ENCODE measurements at places on chromosomes 4 and X.
A peak's percentile ranks its signal among the peaks of the same experiment; 100 is the strongest.

DNA sequence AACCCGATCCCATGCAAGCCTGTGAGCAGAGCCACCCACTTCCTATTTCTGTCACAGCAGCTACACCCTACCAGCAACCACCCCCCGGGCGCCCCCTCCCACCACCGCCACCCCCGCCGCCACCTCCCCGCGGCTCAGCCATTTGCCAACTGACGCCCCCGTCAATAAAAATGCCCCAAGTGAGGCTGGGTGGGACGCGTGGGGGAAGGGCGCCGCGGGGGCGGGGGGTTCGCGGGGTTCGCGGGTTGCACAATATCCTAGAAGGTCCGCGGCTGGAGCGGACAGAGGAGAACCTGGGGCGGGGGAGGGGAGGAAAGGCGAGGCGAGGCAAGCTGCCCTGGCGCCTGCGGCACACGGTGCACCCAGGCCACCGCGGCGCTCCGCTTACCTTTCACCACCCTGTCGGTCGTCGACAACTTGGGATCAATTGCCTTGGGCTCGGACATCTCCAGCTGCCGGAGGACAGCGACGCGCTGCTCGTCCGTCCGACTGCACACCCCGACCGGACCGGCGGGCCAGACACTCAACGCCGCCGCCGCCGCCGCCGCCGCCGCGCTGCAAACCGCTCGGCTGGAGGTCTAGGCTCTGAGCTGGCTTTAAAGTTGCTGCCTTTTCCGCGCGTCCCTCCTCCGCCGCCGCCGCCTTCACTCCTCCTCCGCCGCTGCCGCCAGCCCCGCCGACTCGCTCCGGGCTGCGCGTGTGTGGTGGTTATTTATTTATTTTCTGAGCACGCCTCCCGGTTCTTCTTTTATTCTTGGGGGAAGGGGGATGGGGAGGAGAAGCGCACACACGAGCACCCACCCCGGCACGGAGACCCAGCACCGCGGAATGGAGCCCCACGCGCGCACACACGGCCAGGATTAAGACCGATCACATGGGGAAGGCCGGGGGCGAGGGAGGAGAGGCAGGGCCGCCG is 717 bp downstream of the PPP3CA start:
- peak; percentile 74 for DNase-seq

DNA sequence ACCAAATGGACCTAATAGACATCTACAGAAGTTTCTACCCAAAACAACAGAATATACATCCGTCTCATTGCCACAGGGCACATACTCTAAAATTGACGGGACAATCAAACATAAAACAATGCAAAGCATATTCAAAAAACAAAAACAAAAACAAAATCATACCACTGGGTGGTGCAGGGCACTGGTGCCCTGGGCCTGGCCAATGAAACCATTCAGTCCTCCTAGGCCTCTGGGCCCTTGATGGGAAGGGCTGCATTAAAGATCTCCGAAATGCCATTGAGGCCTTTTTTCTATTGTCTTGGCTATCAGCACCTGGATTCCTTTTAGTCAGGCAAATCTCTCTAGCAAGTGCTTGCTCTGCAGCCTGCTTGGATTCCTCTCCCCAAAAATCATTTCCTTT is 213.9 kb upstream of the ZCCHC13 start:
- no peak for DNase-seq

- no peak for DNase-seq
Observed at GRCh38 chr4:162408309-162408708, 244.5 kb upstream of the FSTL5 start.

DNA sequence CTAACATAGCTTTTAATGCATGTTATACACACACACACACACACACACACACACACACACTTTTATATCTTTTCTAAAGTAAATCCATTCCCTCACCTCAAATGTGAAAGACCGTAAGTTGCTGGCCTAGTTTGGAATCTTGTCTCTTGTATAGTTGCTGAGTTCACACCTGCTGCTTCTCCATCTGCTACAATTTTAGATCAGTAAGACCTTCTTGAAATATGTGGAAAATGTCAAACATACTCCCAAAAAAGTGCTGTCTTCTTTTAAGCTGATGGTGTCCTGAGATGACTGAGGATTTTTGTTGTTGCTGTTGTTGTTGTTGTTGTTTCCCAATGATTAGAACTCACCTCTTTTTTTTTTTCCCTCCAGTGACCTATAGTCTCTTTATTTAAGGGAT is 121.3 kb downstream of the SNCA start:
- no peak for DNase-seq

GRCh38 chr4:100240008-100240407 is 49.7 kb upstream of the DDIT4L start:
- peak; percentile 24 for DNase-seq

- DNase-seq, result no peak
Observed at GRCh38 chr4:90211174-90211573, 84.0 kb downstream of the CCSER1 start.

DNA sequence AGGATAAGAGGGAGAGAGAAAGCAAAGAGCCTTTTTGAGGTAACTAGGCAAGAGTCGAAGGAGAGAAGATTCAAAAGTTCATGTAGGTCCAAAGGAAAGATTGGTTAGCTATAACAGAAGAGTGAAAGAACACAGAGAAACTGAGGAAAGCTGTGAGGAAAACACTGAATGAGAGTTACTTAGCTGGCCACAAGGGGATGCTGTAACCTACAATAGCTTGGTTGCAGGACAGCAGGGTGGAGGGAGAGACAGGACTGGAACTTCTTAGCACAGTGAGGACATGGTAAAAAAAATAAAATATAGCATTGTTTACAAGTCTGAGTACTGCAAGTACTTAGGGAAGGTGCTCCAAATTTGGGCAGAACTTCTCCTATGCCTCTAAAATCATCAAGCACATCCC is 48.3 kb downstream of the RAI2 start:
- DNase-seq, result peak; percentile 10

DNA sequence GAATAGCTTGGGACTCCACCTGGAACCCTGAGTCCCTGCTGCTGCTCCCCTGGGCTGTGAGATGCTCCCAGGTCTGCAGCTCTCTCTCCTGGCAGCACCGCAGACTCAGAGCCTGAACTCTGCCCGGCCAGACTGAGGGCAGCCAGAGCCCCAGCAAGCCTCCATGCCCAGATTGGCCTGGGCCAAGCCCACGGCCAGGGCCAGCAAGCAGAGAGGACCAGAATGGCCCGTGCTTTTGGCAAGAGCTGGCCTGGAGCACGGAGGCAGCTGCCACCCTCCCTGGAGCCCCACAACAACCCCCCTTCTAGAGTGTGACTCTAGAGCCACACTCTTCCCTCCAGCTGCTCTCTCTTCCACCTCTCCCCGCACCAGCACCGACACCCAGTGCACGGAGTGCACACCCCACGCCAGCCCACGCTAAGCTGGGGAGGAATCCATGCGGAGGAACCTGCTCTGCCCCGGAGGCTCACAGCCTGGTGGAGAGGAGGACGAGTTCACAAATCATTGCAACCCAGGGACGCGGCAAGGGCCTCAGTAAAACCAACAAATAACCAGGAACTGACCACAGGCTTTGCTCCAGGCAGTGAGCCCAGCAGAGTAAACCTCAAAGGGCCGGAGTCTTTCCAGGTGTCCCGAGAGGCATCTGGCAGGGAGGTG is 110.3 kb downstream of the HMX1 start:
- no peak for DNase-seq

GRCh38 chrX:121389976-121390714 is 342.7 kb downstream of the GLUD2 start:
- peak; percentile 4 for DNase-seq

GRCh38 chr4:37015391-37015790 is 229.2 kb upstream of the NWD2 start:
- no peak for DNase-seq

GRCh38 chr4:186840771-186841301 is 117.2 kb upstream of the FAT1 start:
- DNase-seq, result no peak

DNA sequence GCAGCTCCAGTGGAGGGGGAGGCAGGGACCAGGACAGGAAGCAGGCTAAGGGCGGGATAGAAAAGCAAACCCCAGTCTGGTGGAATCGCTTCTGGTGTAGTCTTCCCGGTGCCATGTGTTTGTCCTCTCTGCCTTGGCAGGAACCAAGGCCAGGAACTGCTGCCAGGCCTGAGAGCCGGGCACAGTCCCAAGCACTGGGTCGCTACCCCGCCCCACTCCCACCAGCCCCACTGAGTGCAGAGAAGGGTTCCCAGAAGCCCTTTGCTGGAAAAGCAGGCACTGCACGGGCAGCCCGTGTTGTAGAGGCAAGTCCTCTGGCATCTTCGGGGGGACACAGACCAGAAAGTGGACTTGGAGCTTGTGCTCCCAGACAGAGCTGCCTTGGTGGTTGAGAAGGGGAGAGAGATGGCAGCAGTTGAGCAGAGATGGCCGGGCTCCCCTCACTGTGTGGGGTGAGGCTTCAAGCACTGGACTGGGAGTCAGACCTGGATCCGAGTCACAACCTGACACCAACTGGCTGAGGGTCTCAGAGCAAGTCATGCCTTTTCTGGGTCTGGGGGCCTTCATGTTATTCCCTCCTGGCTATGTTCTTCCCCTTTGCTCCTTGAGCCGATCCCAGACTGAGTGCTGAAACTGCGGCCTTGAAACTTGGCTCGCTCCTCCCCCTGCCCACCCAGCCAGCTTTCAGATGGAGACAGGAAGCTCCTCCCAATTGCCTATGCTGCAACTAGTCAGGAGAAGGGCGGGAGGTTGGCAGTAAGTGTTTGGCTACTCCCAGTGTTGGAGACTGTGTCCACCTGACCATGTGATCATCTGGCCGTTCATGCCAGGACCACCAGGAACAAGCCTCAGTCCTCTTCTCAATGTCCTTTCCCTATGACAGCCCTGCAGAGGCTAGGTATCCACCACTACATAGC is 59.7 kb upstream of the MTM1 start:
- DNase-seq, result peak; percentile 16

- DNase-seq, result no peak
Observed at GRCh38 chr4:129978315-129978714, 882.4 kb downstream of the C4orf33 start.

- no peak for DNase-seq
Observed at GRCh38 chr4:1578251-1578773, 105.8 kb downstream of the FAM53A start.

DNA sequence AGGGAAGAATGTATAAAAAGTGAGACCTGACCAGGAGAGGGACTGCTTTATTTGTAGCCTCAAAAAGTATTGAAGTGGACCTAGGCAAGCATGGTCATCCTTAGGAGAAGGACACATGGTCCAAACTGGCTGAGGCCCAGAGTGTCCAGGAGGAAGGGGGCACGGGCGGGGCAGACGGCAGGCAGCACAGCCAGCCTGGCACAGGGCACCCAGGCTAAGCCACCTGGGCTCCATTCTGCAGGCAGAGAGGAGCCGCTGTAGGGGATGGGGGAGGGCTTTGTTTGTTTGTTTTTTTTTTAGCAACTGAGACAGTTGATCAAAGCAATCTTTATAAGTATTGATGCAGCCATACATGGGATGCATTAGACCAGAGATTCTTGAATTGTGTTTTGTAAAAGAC is 188.6 kb downstream of the PRDM5 start:
- DNase-seq, result no peak

- DNase-seq, result no peak
Observed at GRCh38 chr4:28167411-28167810, 1306.8 kb downstream of the STIM2 start.

DNA sequence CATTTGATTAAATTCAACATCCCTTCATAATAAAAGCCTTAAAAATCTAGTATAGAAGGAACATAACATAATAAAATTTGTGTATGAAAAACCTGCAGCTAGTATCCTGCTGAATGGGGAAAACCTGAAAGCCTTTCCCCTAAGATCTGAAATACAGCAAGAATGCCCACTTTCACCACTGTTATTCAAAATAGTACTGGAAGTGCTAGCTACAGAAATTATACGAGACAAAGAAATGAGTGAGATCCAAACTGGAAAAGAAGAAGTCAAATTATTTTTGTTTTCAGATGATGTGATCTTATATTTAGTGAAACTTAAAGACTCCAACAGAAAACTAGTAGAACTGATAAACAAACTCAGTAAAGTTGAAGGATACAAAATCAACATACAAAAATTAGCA is 152.9 kb downstream of the RTL3 start:
- DNase-seq, result no peak

DNA sequence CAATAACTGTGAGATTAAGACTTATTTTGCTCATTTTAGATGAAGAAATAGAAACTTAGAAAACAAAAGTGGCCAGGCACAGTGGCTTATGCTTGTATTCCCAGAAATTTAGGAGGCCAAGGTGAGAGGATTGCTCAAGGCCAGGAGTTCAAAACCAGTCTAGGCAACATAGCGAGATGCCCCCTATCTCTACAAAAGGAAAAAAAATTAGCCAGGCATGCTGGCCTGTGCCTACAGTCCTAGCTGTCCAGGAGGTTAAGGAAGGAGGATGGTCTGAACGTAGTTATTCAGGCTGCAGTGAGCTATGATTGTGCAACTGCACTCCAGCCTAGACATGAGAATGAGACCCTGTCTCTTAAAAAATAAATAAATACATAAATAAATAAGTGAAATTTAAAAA is 28.0 kb downstream of the APELA start:
- DNase-seq, result no peak

GRCh38 chr4:41506130-41506529 is 31.8 kb upstream of the LIMCH1 start:
- DNase-seq, result peak; percentile 16
